Thymus (tissue), 14 donors: ENCODE measurements at places on chromosomes 7 and 10. TPM values are rescaled to one million over a fixed set of nuclear protein-coding genes. Genes with fewer than 3 reads are reported as not detected.

DNA sequence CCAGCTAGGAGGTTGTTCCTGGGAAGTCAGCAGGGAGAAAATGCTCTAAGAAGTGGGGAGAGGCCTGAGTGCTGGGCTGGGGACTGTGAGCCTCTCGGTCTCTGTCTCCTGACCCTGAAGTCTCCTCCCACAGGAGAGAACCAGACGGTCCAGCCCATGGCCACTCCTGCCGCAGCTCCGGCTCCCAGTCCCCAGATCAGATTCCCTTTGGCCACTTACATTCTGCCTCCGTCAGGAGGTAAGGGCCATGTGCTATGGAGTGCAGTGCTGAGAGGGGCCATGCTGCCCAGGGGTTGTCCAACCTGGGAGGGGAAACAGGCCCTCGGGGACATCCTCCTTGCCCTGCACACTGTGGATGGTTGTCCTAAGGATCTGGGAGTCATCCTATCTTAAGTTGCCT is 21.3 kb upstream of the ZNF467 start:
- no peak for DNase-seq

- no peak for DNase-seq
These were observed 285.7 kb downstream of the FGFR2 start for GRCh38 chr10:121312587-121312986.

GRCh38 chr7:157284229-157285014 is 52.4 kb upstream of the DNAJB6 start:
- DNase-seq: no peak

GRCh38 chr7:114478384-114478783 is 63.8 kb downstream of the FOXP2 start:
- no peak for DNase-seq

DNA sequence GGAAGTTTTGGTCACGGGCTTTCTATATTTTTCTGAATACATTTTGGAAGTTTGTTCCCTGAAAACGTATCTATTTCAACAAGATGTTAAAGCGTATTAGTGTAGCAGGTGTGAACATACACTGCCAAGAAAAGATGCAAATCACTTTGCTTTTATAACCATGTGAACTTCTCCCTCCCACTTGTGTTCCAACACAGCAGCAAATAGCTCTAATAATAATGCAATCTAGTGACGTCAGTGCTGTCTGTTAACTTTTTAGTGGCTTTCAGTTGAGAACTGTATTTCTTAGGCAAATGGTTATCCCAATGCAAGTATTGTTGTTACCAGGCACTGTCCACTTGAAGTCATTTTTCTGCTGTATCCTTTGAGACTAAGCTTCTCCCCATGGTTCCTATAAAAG is 188.4 kb upstream of the IGFBP3 start:
- no peak for DNase-seq

DNA sequence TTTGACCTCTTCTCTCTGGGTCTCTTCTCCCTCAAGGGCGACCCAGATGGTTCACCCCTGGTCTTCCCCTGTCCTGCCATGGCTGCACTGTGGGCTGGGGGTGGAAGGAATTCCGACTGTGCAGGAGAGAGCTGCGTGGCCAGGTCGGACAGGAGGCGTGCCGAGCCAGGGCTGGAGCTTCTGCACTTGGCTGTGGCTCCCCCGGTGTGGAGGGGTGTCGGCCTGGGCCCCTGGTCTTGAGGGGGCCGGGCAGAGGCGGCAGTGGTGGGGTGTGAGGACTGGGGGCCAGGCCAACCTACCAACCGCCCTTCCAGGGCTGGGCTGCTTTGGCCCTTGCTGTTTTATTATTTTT is 74.9 kb upstream of the SHH start:
- DNase-seq: no peak

DNA sequence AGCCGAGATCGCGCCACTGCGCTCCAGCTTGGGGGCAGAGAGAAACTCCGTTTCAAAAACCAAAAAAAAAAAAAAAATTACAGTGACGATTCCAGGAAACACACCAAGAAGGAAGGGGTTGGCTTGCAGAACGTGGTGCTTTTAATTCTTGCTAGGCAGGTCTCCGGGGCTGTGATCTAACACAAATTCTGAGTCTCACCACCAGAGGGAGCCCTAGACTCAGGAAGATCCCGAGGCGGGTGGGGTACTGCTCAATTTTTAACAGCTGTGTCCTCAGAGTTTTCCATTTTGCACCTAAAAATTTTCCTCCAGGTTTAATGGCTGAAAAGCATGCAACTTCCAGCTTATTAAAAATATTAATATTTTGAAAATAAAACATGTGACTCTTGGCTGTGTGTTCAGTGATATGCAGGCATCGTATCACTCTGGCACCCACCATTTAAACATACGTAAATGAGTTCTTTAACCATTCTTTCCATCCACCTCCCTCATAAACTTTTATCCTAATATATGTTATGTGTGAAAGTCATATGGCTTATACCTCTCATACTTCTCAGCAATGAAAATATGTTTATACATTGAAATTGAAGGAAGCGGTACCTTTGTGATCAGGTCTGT is 26.5 kb upstream of the NUB1 start:
- peak; percentile 87 for DNase-seq

DNA sequence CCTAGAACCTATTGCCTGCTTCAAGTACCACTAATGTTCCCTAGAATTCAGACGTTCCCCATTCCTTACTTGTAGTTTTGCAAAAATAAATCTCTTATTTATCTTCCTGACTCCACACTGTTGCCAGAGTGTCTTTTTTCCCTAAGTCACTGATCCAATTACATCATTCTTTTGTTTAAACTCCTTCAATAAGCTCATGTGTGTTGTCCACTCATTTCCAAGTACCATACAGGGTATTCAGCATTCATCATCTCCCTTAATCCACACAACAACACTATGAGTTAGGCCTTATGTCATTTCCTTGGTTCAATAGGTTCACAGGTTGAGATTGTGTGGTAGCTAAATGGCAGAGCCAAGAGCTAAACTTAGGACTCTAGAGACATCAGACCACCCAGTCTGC is 119.9 kb upstream of the RHOBTB1 start:
- no peak for DNase-seq

Gene MACC1
- polyA plus RNA-seq: 0.84 TPM

Gene CAV2
- polyA plus RNA-seq: 29.7 TPM

Gene UCN3
- polyA plus RNA-seq: 0.30 TPM

Gene KIF20B
- 4.4 TPM for polyA plus RNA-seq

Gene LIPF
- polyA plus RNA-seq: 1.0 TPM

Gene PTN
- 19.3 TPM for polyA plus RNA-seq
